Upper lobe of right lung (tissue), 1 donor: ENCODE measurements at places on chromosomes 4 and X.

DNA sequence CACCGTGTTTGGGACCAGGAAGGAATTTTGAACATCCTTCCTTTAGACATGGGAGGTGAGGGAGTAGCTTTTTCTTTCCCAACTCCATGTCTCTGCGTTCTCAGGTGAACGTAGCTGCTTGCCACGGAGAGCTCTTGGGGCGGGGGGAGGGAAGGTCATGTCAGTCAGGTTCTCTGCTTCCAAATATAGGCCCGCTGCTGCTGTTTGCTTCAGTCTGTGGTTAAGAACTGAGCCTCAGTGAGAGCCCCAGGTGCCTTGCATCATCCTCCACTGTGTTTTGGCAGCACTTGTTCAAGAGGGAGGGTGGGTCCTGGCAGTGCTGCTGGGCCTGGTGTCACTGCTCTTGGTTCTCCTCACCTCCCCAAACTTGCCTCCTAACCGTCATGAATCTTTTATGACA is 46.5 kb downstream of the HADH start:
- H3K27me3 ChIP-seq: no peaks in the 10 kb centered on the region
- no peak overlapping the region for H3K4me3 ChIP-seq
- peaks cover 30% of the 10 kb centered on the region for H3K36me3 ChIP-seq
- H3K27ac ChIP-seq: no peak overlapping the region

DNA sequence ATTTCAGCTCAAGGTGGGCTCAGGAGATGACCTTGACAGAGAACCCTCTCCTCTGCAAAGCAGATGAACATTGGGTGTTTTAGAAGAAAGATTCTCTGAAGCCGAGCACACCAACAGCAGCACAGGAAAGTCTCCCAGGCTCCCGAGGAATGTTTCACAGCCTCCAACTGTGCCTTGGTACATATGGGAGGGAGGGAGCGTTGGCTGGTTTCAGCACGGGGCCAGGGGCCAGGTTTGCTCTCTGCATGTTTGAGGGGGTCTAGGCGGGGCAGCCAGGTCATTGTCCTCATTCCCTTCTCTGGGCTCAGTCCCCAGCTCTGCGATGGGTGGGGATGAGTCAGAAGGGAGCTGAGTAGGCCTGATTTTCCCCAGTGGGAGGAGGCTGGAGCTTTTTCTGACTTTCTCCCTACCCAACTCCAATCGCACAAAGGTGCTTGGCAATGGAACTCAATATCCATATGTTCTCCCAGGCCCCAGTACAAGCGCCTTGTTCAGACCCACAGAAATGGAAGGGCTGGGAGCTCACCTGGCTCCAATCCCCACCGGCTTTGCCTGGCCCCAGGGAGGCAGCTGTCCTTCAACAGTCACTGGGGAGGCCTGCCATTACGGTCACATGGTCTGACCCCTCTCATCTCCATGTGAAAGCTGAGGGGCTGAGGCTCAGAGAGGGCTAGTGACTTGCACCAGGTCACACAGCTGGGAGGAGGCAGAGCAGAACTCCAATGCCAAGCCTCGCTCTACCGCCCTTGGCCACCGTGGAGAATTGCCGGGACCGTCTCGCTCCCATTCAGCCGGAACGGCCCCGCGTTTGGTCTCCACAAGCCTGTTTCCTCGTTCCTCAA is 108.4 kb upstream of the AFAP1 start:
- H3K27me3 ChIP-seq: no peaks in the 10 kb centered on the region
- H3K4me3 ChIP-seq: no peak overlapping the region
- no peak for DNase-seq
- no peaks in the 10 kb centered on the region for H3K36me3 ChIP-seq
- no peak overlapping the region for H3K27ac ChIP-seq

- no peaks in the 10 kb centered on the region for H3K4me1 ChIP-seq
- H3K36me3 ChIP-seq: no peaks in the 10 kb centered on the region
- no peak for DNase-seq
These were observed 3.5 kb upstream of the SLIT2 start for GRCh38 chr4:20248155-20248558.

- H3K4me3 ChIP-seq: no peak overlapping the region
- H3K27ac ChIP-seq: no peak overlapping the region
- no peaks in the 10 kb centered on the region for H3K36me3 ChIP-seq
- H3K27me3 ChIP-seq: no peaks in the 10 kb centered on the region
These were observed 58.2 kb downstream of the CD38 start for GRCh38 chr4:15836362-15836761.

- peaks cover 14% of the 10 kb centered on the region for H3K4me1 ChIP-seq
- H3K27ac ChIP-seq: no peak overlapping the region
- no peak overlapping the region for H3K4me3 ChIP-seq
- no peaks in the 10 kb centered on the region for H3K36me3 ChIP-seq
These were observed 282.2 kb upstream of the KLF3 start for GRCh38 chr4:38381788-38382187.

DNA sequence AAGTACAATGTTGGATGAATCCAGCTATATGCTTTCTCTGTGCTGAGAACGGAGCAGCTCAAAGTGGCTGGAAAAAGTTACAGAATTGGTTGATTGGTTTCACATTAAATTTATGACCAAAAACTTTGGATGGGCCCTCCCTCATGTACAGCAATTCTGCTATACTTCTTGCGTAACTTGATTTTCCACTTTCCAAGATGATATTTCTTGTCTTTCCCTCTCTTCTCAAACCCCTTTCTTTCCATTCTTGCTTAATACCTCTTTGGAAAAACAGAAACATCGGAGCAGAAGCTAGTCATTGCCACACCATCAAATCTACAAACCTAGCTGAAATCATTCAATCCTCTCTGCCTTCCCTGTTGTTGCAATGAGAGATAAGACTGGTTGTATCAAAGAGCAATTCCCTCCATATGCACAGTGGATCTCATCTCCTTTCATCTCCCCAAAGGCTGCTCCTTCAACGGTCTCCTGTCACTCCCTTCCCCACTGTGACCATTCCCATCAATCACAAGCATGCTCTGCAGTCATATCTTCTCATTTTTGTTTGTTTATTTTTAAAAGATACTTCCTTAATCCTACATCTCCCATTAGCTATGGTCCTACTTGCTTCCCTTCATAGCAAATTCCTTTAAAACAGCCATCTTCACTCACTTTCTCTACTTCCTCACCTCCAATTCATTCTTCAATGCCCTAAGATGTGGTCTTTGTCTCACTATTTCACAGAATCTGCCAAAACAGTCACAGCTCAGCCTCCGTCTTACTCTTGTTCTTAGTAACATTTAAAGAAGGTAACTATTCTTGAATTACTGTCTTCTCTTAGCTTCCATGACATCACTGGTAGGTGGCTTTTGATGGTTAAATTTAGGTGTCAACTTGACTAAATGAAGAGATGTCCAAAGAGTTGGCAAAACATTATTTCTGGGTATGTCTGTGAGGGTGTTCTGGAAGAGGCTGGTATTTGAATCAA is 145.5 kb downstream of the FAM13A start:
- no peaks in the 10 kb centered on the region for H3K36me3 ChIP-seq
- no peaks in the 10 kb centered on the region for H3K4me1 ChIP-seq
- H3K27me3 ChIP-seq: no peaks in the 10 kb centered on the region

GRCh38 chr4:96170198-96170597 is 330.3 kb downstream of the PDHA2 start:
- DNase-seq: no peak
- no peaks in the 10 kb centered on the region for H3K36me3 ChIP-seq
- H3K27ac ChIP-seq: no peak overlapping the region
- H3K27me3 ChIP-seq: no peaks in the 10 kb centered on the region
- H3K4me1 ChIP-seq: no peaks in the 10 kb centered on the region

GRCh38 chrX:150316564-150316963 is 46.6 kb upstream of the MAMLD1 start:
- no peak for DNase-seq
- no peak overlapping the region for H3K4me3 ChIP-seq
- H3K36me3 ChIP-seq: no peaks in the 10 kb centered on the region
- no peak overlapping the region for H3K27ac ChIP-seq
- H3K27me3 ChIP-seq: no peaks in the 10 kb centered on the region

DNA sequence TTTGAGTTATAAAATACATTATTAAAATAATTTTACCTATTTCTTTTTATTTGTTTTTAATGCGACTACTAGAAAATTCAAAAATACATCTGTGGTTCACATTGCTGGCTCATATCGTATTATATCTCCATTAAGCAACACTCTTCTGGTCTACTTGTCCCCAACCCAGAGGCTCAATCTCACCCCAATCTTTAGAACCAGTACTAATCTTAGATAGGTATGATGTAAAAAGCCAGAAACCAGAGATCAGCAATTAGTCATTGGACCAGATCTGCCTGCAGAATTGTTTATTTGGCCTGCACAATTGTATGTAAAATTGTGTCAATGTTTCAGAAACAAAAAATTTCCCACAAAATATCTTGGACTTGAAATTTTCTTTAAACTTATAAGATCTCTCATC is 155.5 kb upstream of the BMP3 start:
- no peaks in the 10 kb centered on the region for H3K27me3 ChIP-seq
- H3K4me3 ChIP-seq: no peak overlapping the region
- no peaks in the 10 kb centered on the region for H3K4me1 ChIP-seq
- DNase-seq: no peak
- H3K36me3 ChIP-seq: no peaks in the 10 kb centered on the region

DNA sequence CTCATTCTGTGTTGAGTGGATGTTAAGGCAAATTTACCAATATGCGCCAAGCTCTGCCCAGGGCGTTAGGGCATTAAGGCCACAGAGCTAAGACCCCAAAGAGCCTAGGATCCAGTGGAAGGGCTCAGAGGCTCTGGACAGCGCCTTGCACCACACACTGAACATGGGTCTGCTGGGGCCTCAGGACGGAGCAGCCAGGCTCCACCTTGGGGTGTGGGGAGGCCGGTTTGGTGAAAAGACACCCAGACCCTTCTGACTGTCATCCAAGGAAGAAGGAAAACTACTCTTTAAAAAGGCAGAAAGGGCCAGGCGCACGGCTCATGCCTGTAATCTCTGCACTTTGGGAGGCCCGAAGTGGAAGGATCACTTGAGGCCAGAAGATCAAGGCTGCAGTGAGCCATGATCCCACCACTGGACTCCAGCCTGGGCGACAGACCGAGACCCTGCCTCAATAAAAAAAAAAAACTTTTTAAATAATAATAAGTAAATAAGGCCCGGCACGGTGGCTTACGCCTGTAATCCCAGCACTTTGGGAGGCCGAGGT is 1.3 kb upstream of the MRFAP1 start:
- no peak overlapping the region for H3K27ac ChIP-seq
- no peak for DNase-seq
- no peak overlapping the region for H3K4me3 ChIP-seq
- no peaks in the 10 kb centered on the region for H3K27me3 ChIP-seq
- H3K36me3 ChIP-seq: peaks cover 15% of the 10 kb centered on the region

- no peak overlapping the region for H3K27ac ChIP-seq
- H3K27me3 ChIP-seq: no peaks in the 10 kb centered on the region
- H3K36me3 ChIP-seq: no peaks in the 10 kb centered on the region
- H3K4me1 ChIP-seq: no peaks in the 10 kb centered on the region
- no peak for DNase-seq
These were observed 63.2 kb upstream of the FBXW7 start for GRCh38 chr4:152599095-152599494.

DNA sequence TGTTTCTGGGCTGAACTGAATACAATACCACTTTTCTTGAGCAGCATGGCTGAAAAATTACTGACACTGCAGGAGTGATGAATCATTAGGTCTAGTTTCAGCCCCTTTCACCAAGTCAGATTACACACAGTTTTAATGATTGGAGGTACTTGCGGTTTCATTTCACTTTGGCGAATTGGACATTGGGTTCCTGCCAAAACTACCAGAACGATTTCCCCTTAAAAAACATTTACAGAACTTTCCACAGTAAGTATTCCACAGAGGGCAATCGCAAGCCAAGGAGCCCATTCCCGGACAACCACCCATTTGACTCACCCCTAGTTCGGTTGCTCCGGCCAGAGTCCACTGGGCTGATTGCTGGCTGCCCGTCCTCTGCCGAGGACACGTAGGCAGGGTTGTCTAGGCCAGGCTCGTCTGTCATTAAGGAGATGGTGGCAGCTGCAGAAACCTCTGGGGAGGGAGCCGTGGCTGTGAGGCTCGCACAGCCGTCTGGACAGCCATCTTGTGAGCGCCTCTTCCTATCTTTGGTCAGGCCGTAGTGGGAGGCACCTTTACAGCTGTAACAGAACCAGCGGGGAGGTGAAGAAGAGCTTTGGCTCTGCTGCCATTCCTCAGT is 83.5 kb downstream of the LNX1 start:
- H3K27me3 ChIP-seq: no peaks in the 10 kb centered on the region
- H3K27ac ChIP-seq: no peak overlapping the region
- H3K36me3 ChIP-seq: no peaks in the 10 kb centered on the region
- H3K4me1 ChIP-seq: no peaks in the 10 kb centered on the region
- no peak for DNase-seq
- no peak overlapping the region for H3K4me3 ChIP-seq

GRCh38 chrX:85107407-85107806 is 103.7 kb downstream of the APOOL start:
- H3K4me1 ChIP-seq: no peaks in the 10 kb centered on the region
- no peaks in the 10 kb centered on the region for H3K36me3 ChIP-seq
- H3K27ac ChIP-seq: no peak overlapping the region

- DNase-seq: no peak
- H3K27me3 ChIP-seq: no peaks in the 10 kb centered on the region
- no peak overlapping the region for H3K4me3 ChIP-seq
- no peaks in the 10 kb centered on the region for H3K4me1 ChIP-seq
- no peaks in the 10 kb centered on the region for H3K36me3 ChIP-seq
These were observed 61.5 kb downstream of the CASP3 start for GRCh38 chr4:184587701-184588100.

- no peaks in the 10 kb centered on the region for H3K27me3 ChIP-seq
- DNase-seq: no peak
- no peaks in the 10 kb centered on the region for H3K4me1 ChIP-seq
- no peak overlapping the region for H3K27ac ChIP-seq
- H3K36me3 ChIP-seq: peaks cover 56% of the 10 kb centered on the region
- no peak overlapping the region for H3K4me3 ChIP-seq
These were observed 61.1 kb upstream of the RAB33B start for GRCh38 chr4:139392797-139393196.

DNA sequence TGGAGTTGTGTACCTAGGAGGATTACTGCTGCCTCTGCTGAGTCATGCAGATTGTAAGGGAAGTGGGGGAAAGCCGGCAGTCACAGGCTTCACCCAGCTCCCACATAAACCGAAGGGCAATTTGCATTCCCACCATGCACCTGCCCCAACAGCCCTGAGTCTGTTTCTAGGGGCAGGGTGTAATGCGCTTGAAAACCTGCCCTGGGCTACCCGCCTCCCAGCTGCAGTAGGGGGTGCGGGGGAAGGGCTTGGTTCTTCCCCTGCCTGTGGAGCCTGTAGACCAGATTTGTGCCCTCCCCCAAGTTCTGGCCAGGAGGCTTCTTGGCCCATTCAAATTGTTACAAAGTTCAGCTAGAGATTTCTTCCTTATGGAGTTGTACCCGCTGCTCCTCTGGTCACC is 269.2 kb upstream of the DDX53 start:
- H3K4me3 ChIP-seq: no peak overlapping the region
- no peaks in the 10 kb centered on the region for H3K36me3 ChIP-seq
- H3K27me3 ChIP-seq: no peaks in the 10 kb centered on the region
- H3K4me1 ChIP-seq: no peaks in the 10 kb centered on the region

DNA sequence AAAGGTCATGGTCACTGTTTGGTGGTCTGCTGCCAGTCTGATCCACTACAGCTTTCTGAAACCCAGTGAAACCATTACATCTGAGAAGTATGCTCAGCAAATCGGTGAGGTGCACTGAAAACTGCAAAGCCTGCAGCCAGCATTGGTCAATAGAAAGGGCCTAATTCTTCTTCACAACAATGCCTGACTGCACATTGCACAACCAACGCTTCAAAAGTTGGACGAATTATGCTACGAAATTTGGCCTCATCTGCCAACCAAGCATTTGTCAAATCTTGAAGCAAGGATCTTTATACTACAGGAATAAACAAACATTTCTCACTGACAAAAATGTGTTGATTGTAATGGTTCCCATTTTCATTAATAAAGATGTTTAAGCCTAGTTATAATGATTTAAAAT is 90.4 kb downstream of the EIF4E start:
- no peaks in the 10 kb centered on the region for H3K36me3 ChIP-seq
- H3K27ac ChIP-seq: no peak overlapping the region
- no peak for DNase-seq
- H3K4me1 ChIP-seq: no peaks in the 10 kb centered on the region
- H3K4me3 ChIP-seq: no peak overlapping the region
- H3K27me3 ChIP-seq: no peaks in the 10 kb centered on the region
